G401 (cell line): ENCODE measurements at places on chromosomes 12 and 14. TPM values are rescaled to one million over a fixed set of nuclear protein-coding genes. Genes with fewer than 3 reads are reported as not detected.

DNA sequence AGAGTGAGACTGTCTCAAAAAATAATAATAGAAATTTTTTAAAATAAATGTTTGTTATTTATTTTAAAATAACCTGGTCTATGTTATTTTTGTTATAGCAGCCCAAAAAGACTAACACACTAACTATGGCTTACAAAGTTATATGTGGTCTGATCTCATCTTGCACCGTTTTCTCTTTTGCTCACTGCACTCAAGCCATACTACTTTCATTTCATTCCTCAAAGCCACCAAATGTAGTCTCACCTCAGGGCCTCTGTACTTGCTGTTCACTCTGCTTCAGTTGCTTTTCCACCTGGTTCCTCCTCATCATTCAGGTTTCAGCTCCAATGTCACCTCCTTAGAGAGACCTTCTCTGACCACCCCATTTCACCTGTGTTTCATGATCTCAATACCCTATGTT is 55.2 kb upstream of the MDM1 start:
- no peak for DNase-seq

DNA sequence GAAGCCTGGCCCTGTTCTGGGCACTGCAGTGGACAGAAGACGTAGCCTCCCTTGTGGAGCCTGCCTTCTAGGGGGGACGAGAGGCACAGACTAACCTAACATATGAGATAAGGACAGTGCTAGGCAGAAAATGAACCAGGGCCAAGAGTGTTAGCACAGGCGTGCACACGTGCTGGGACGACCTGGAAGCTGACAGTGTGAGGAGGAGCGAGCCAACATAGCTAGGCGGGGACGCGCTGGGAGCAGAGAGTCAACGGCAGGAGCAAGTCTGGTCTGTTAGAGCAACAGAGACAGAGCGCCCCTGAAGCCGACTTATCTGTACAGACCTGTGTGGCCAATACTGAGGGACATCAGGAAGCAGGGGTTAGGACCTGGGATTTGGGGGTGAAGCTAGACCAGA is 8.0 kb downstream of the PXMP2 start:
- no peak for DNase-seq

GRCh38 chr14:92280554-92281262 is 42.3 kb upstream of the SLC24A4 start:
- DNase-seq: no peak

DNA sequence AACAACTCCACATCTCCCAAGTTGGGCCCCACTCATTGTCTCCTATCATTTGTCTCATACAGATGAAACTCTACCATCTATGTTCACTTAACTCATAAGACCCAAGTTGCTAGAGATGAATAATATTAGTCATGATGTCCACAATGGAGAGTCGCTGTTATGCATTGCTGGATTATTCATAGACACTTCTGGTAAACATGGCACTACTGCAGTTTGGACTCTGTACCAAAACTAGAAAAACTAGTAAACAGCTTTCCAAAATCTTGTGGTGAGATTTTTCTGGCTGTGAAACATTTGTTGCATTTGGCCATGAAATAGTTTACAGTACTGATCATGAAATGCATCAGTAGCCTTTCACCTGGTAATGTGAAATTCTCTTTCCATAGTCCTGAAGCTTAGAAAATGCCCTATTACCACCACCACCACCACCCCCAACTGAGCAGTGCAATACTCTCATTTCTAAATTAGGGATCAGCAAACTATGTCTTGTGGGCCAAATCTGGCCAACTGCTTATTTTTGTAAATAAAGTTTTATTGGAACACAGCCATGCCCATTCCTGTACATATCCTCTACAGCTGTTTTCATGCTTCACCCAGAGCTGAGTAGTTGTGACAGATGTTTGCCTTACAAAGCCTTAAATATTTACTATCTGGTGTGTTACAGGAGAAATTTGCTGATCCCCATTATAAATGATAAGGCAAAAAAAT is 236.5 kb downstream of the DPF3 start:
- DNase-seq: no peak

The RNASE8 gene
- not detected in 2 replicates for total RNA-seq
